ENCODE measurements at places on chromosomes 2 and 18.

GRCh38 chr2:74763962-74764428, 69.9 kb upstream of the HK2 start:
- DNase-seq: no peak

- no peak for DNase-seq
These were observed 122.2 kb downstream of the TANC1 start for GRCh38 chr2:159090514-159091201.

DNA sequence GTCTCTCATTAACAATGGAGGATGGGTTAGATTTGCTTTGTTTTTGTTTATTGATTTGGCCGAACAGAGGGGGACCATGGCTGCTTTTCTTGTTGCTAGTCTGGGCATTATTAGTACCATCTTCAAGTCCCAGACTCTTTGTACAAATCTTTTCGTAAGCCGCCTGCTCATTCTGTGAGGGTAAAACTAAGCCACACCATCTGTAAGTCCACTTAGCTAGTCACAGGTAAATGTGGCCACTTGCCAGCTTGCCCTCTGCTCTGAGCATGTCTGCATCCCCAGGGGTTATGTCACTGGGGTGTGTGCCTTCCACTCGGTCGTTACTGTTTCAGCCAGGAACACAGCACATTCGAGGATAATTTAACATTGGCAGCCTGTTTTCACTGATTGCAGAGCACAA, 85.6 kb downstream of the SMIM21 start:
- DNase-seq: no peak

- no peak for DNase-seq
These were observed 12.9 kb downstream of the GPR17 start for GRCh38 chr2:127658641-127659407.

DNA sequence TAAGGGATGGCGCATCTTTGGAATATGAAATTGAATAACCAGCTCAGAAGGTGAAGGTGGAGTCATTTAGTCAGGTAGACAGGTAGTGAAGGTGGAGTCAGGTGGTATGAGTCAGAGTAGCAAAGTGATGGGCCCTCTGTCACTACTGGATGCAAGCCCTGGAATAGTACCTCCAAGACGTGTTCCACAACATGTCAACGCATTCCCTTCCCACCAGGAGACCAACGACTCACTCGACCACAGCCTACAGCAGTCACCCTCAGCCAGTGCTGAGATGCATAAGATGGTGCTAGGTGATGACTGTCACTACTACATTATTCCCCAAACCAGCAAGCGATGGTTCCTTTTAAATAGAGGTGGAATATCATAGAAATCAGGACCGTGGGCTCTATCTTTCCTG, 6.8 kb downstream of the CPLX4 start:
- no peak for DNase-seq

- peak; percentile 29 for DNase-seq
These were observed 35.4 kb downstream of the STAT4 start for GRCh38 chr2:191115391-191115790.

DNA sequence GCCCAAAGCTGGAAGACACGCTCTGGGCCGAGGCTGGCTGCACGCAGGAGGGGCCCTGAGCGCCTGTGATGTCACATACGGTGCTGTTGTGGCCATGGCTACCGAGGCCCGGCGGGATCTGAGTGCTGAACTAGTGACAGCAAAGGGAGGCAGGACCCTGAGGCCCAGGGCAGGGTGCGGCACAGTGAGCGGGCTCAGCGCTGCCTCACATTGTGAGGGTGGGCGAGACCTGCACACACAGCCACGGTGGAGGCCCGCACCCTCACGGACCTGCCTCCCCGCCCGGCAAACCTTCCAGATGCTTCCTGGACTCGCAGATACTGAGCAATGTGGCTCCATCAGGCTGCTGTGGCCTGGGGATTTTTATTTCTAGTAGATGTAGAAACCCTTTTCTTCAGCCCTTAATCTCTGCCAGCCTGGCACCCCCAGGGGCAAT, 133.8 kb upstream of the CTDP1 start:
- no peak for DNase-seq

DNA sequence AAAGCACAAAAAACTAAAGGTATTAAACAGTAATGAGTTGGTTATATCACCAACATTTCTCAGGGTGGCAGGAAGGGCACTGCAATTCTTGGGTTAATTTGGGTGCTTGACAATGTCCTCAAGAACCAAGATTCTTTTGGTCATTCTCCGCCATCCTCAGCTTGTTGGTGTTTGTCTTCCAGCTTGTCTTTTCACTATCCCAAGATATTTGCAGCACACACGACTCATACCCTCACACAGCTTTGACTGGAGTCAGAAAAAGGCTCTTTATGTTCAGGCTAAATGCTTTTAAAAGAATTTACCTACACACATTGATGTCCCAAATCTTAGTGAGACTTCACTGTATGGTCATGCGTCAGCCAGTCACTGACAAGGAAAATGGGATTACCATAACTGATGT, 12.5 kb downstream of the GREB1L start:
- no peak for DNase-seq

GRCh38 chr2:219570194-219570923, 980 bp downstream of the OBSL1 start:
- DNase-seq: no peak

Data from T-helper 2 cell (primary cell).